Psoas muscle (tissue), 8 donors: ENCODE measurements at places on chromosomes 5 and 9. TPM values are rescaled to one million over a fixed set of nuclear protein-coding genes. Genes with fewer than 3 reads are reported as not detected.

GRCh38 chr5:18216016-18216415, 581.8 kb downstream of the TAF11L14 start:
- H3K27ac ChIP-seq = no peak overlapping the region
- H3K4me1 ChIP-seq = no peaks in the 10 kb centered on the region
- H3K36me3 ChIP-seq = no peaks in the 10 kb centered on the region
- no peak overlapping the region for H3K4me3 ChIP-seq
- DNase-seq = no peak

DNA sequence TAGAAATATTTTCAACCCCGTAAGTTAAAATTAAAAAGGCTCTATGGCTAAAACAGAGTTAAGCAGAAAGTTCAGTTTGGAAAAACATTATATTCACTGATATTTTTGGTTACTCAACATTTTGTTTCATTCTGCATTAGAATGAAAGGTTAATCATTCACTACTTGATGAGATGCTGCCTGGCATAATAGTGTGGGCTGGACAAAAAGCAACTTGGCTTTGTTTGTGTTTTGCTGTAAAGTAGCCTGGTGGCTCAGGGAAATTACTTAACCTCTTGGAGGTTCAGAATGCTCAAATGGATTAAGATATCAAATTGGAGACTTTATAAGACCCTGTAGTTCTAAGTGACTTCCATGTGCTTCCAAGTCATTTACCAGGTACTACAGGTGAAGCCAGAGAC, 367.4 kb upstream of the TRPC7 start:
- H3K36me3 ChIP-seq = no peaks in the 10 kb centered on the region
- no peak overlapping the region for H3K27ac ChIP-seq
- no peaks in the 10 kb centered on the region for H3K27me3 ChIP-seq
- no peak for DNase-seq
- H3K4me3 ChIP-seq = no peak overlapping the region
- no peaks in the 10 kb centered on the region for H3K4me1 ChIP-seq

Gene PRELID2
- total RNA-seq = 3.0 TPM

DNA sequence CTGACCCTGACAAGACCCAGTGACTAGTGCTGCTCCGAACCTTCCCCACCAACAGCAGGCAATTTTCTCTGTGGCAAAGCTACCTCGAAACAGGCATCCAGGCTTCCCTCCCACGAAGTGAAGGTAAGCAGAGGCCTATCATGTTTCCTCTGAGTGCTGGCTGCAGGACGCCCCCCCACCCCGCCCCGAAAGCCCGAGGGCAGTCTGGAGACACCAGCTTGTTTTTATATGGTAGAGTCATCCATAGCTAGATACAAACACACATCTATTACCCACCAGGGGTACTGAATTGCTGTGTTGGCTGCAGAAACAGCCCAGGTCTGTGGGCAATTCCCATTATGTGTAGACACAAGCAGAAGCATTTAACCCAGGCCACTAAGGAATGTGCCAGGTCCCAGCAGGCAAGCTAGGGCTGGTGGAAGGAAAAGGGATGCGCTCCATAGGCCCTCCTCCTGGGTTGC, 40.4 kb downstream of the LIX1 start:
- H3K27me3 ChIP-seq = no peaks in the 10 kb centered on the region
- H3K36me3 ChIP-seq = no peaks in the 10 kb centered on the region
- DNase-seq = no peak
- H3K27ac ChIP-seq = no peak overlapping the region
- H3K4me1 ChIP-seq = no peaks in the 10 kb centered on the region

Gene MATR3
- 153 TPM for total RNA-seq

DNA sequence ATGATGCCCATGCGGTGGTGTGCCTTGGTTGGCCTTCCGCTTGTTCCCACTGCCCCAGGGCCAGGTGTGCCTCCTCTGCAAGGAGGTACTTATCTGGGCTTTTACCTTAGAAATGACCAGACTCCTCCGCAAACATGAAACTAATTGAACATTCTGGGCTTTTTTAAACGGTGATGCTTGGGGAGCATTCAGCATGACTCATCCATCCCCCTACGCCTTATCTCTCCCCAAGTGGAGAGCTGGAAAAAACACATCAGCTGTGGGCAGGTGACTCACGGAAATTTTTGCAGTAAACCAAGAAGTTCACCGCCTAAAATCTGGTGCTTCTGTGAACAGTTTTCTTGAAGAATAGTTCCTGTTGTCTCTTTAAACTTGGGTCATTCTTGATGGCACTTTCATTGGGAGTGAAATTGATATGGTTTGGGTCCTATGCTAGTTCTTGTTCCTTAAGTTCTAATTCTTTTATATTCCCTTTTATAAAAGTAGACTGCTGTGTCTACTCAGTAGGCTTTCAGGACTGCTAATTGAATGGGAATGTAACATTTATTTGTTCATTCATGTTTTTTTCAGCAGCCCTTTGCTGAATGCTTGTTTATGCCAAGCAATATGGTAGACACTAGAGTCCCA, 39.6 kb downstream of the SFXN1 start:
- no peak overlapping the region for H3K27ac ChIP-seq
- H3K27me3 ChIP-seq = no peaks in the 10 kb centered on the region
- peaks cover 3% of the 10 kb centered on the region for H3K36me3 ChIP-seq

Gene NUTM2G
- not detected for total RNA-seq

- no peaks in the 10 kb centered on the region for H3K36me3 ChIP-seq
- no peak overlapping the region for H3K27ac ChIP-seq
- H3K27me3 ChIP-seq = no peaks in the 10 kb centered on the region
- H3K4me3 ChIP-seq = no peak overlapping the region
- H3K4me1 ChIP-seq = no peaks in the 10 kb centered on the region
- DNase-seq = no peak
Observed at GRCh38 chr5:68441309-68442073, 225.9 kb downstream of the PIK3R1 start.

- H3K27ac ChIP-seq = no peak overlapping the region
- H3K36me3 ChIP-seq = no peaks in the 10 kb centered on the region
- no peaks in the 10 kb centered on the region for H3K4me1 ChIP-seq
- no peak for DNase-seq
Observed at GRCh38 chr9:107046692-107047091, 183.7 kb downstream of the ZNF462 start.

- peaks cover 19% of the 10 kb centered on the region for H3K4me1 ChIP-seq
- peak overlapping the region; percentile 78 for H3K27ac ChIP-seq
- no peaks in the 10 kb centered on the region for H3K36me3 ChIP-seq
- no peak for DNase-seq
Observed at GRCh38 chr9:126956917-126957686, 42.5 kb downstream of the RALGPS1 start.

DNA sequence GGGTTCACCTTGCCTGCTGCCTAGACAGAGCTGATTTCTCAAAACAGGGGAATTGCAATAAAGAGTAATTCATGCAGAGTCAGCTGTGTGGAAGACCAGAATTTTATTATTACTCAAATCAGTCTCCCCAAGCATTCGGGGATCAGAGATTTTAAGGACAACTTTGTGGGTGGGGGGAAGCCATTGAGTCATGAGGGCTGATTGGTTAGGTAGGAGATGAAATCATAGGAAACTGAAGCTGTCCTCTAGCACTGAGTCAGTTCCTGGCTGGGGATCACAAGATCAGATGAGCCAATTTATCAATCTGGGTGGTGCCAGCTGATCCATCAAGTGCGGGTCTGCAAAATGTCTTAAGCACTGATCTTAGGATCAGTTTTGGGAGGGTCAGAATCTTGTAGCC, 159.1 kb upstream of the MAP1B start:
- DNase-seq = no peak
- H3K27ac ChIP-seq = no peak overlapping the region
- H3K4me1 ChIP-seq = no peaks in the 10 kb centered on the region
- H3K4me3 ChIP-seq = no peak overlapping the region
- H3K36me3 ChIP-seq = no peaks in the 10 kb centered on the region

DNA sequence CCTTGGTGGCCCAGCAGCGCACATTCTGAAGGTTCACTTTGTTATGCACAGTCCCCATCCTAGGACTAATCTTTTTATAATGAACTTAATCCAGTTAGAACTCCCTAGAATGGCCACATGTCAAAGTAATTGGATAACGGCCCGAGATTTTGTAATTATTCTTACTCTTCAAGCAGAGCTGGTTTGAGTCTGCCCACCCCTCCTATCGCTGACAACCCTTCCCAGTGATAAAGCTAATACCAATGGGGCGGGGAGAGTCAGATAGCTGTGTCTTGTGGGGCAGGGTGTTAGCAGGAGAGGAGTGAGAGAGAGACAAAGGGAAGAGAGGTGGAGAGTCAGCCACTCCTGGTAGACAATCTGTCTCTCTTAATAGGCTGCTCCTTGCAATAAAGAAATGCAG, 356.9 kb downstream of the SLIT3 start:
- no peak overlapping the region for H3K27ac ChIP-seq
- no peaks in the 10 kb centered on the region for H3K36me3 ChIP-seq
- DNase-seq = no peak

Gene EQTN
- total RNA-seq = not detected

GRCh38 chr9:103799959-103800358, 294.1 kb upstream of the SMC2 start:
- H3K4me3 ChIP-seq = no peak overlapping the region
- H3K4me1 ChIP-seq = no peaks in the 10 kb centered on the region
- no peaks in the 10 kb centered on the region for H3K27me3 ChIP-seq
- no peak for DNase-seq
- H3K36me3 ChIP-seq = no peaks in the 10 kb centered on the region

- no peaks in the 10 kb centered on the region for H3K27me3 ChIP-seq
- H3K36me3 ChIP-seq = no peaks in the 10 kb centered on the region
- no peak overlapping the region for H3K27ac ChIP-seq
- DNase-seq = no peak
Observed at GRCh38 chr5:109365653-109366052, 44.1 kb downstream of the PJA2 start.

GRCh38 chr9:90526386-90526785, 116.2 kb downstream of the DIRAS2 start:
- H3K36me3 ChIP-seq = no peaks in the 10 kb centered on the region
- DNase-seq = no peak
- H3K27me3 ChIP-seq = peaks cover 5% of the 10 kb centered on the region
- no peaks in the 10 kb centered on the region for H3K4me1 ChIP-seq
- no peak overlapping the region for H3K27ac ChIP-seq

GRCh38 chr5:6197427-6197826, 180.9 kb downstream of the MED10 start:
- no peaks in the 10 kb centered on the region for H3K36me3 ChIP-seq
- no peak overlapping the region for H3K27ac ChIP-seq
- no peaks in the 10 kb centered on the region for H3K4me1 ChIP-seq
- no peak overlapping the region for H3K4me3 ChIP-seq
- H3K27me3 ChIP-seq = no peaks in the 10 kb centered on the region

Gene IL3
- not detected for total RNA-seq

Gene PFN3
- not detected for total RNA-seq

Gene PCDHGB3
- 0.92 TPM for total RNA-seq

- DNase-seq = no peak
- no peak overlapping the region for H3K27ac ChIP-seq
- no peaks in the 10 kb centered on the region for H3K4me1 ChIP-seq
- H3K27me3 ChIP-seq = no peaks in the 10 kb centered on the region
- no peak overlapping the region for H3K4me3 ChIP-seq
Observed at GRCh38 chr5:64074533-64074932, 91.1 kb upstream of the RNF180 start.

Gene SPATA31C1
- not detected for total RNA-seq

Gene DBH
- total RNA-seq = not detected

- H3K27me3 ChIP-seq = no peaks in the 10 kb centered on the region
- peak overlapping the region; percentile 97 for H3K27ac ChIP-seq
- H3K4me1 ChIP-seq = peaks cover 50% of the 10 kb centered on the region
- DNase-seq = peak; percentile 87
Observed at GRCh38 chr5:95838001-95838520, 15.5 kb upstream of the GLRX start.

GRCh38 chr9:78189461-78189860, 46.4 kb upstream of the CEP78 start:
- no peaks in the 10 kb centered on the region for H3K4me1 ChIP-seq
- H3K4me3 ChIP-seq = no peak overlapping the region
- no peak overlapping the region for H3K27ac ChIP-seq
- H3K27me3 ChIP-seq = no peaks in the 10 kb centered on the region
- no peaks in the 10 kb centered on the region for H3K36me3 ChIP-seq
- DNase-seq = no peak

Gene OBP2B
- total RNA-seq = not detected

Gene MED10
- 18.8 TPM for total RNA-seq

Gene WNT8A
- total RNA-seq = not detected

Gene SH3GL2
- total RNA-seq = not detected

GRCh38 chr5:157575381-157576020, at the start of gene ADAM19:
TSS of gene ADAM19 (minus strand) at chr5:157575775. CDS start at chr5:157575696, 79 bp downstream.
- peak within 1 kb of the TSS; percentile 70 for H3K27ac ChIP-seq
- H3K36me3 ChIP-seq = no peaks in the 10 kb centered on the region
- peaks cover 29% of the 10 kb centered on the region for H3K4me1 ChIP-seq
- peak; percentile 56 for DNase-seq
- peak within 1 kb of the TSS; percentile 87 for H3K4me3 ChIP-seq

- H3K27me3 ChIP-seq = no peaks in the 10 kb centered on the region
- H3K4me3 ChIP-seq = no peak overlapping the region
- no peak for DNase-seq
Observed at GRCh38 chr5:82151204-82151603, 127.0 kb downstream of the RPS23 start.

- H3K27me3 ChIP-seq = no peaks in the 10 kb centered on the region
- H3K4me1 ChIP-seq = peaks cover 67% of the 10 kb centered on the region
- H3K27ac ChIP-seq = no peak overlapping the region
- no peak for DNase-seq
Observed at GRCh38 chr5:36944607-36945225, 68.1 kb downstream of the NIPBL start.

GRCh38 chr5:141363952-141364660, at the start of gene PCDHGA5:
TSS of gene PCDHGA5 (plus strand) at chr5:141364162. CDS start at chr5:141364331, 169 bp downstream.
- no peak for DNase-seq
- peaks cover 79% of the 10 kb centered on the region for H3K27me3 ChIP-seq
- H3K4me3 ChIP-seq = peak within 1 kb of the TSS; percentile 41
- no peaks in the 10 kb centered on the region for H3K4me1 ChIP-seq

Gene ZCCHC7
- total RNA-seq = 7.6 TPM

GRCh38 chr5:141484310-141484640, 555 bp upstream of the PCDHGC4 start:
- no peaks in the 10 kb centered on the region for H3K36me3 ChIP-seq
- peak overlapping the region; percentile 57 for H3K4me3 ChIP-seq
- H3K27me3 ChIP-seq = peaks cover 16% of the 10 kb centered on the region
- no peak for DNase-seq

Gene RAI14
- total RNA-seq = 4.0 TPM

Gene MRRF
- total RNA-seq = 46.9 TPM
